ENCODE measurements at places on chromosomes 4 and X.

DNA sequence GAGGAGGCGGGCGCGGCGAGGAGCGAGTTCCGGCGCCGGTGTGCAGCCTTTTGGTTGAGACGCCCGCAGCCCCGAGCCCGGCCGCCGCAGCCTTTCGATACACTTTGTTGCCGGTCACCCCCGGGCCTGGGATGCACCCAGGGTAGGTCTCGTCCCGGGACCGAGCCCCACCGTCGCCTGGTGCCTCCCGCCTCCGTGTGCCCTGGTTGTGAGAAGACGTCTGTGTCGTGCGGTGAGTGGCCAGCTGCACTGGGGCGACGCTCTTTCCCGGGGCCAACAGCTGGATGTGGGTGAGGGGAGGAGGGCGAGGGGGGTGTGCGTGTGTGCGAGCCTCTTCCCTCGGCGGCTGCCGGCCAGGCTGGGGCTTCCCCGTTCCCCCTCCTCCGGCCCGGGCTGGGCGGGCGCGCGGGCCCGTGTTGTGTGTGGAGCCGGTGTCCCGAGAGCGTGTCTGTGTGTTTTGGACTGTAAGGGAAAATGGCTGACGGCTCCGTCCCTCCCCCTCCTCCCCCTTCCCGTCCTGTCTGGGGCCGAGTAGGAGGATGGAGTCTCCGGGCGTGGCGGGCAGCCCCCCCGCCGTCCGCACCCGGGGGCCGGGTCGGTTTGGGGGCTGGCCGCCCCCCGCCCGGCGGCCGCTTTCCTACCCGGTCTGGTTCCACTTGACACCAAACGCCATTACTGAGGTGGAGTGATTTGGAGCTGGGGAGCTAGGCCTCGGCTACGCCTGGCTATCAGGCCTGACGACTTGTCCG is 807 bp downstream of the USP9X start:
- peak; percentile 20 for DNase-seq

- no peak for DNase-seq
These were observed 431.5 kb upstream of the BOD1L1 start for GRCh38 chr4:14059006-14059405.

GRCh38 chrX:132809581-132809980 is 148.8 kb downstream of the HS6ST2 start:
- no peak for DNase-seq

DNA sequence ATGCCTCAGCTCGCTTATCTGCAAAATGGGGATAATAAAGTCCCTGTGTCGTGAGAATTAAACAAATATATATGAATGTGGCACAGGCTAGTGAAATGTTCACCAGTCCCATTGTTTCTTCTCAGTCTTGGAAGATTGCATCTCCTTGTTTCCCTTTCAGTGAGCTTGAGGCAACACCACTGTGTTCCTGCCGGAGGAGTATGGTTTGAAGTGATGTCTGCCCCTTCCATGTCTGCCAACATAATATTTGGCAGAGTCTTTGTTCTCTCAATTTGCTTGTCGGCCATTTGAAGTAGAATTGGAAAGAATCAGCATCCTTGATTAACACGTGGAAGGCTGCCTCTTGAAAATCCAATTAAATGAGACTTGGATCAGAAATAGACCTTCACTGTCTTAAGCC is 1088.5 kb upstream of the INTU start:
- no peak for DNase-seq

DNA sequence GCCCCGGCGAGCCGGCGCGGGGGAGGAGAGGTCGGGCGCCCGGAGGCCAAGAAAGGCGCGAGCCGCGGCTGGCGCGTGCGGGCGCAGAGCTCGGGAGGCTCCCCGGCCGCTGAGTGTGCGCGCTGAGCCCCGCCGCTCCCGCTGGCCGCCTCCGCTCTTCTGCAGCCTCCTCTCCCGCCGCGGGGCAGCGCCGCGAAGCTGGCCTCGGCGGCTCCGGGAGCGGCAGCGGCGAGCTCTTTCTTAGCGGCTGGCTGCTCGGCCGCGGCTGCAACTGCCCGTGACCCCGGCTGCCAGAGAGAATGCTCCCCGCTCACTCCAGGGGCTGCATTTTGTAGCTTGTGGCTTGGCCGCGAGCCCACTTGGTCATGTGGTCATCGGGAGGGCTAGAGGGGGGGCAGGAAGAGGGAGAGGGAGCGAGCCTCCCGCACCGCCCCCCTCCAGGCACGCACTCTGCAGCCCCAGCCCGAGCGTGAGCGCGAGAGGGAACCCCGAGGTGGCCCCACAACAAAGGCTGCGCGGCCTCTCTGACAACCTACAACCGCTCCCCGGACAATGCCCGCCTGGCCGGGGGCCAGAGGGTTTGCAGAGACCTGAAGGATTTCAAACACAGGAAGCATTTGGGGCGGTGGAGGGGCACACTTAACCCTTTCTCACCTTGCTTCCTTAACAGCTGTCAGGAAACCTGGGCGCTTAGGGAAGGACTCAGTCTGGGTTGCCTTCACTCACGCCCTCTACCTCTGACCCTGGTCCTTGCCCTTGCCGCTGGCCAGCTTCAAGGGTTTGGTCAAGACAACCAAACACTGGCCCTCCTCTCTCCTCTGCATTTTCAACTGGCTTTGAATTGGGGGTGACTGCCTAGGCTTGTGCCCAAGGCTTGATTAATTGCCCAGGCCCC is at the start of gene APLN:
TSS of gene APLN (minus strand) at position 305 of the 895 bp plus-strand sequence. CDS start 326 bp downstream, outside the sequence.
- peak; percentile 32 for DNase-seq

DNA sequence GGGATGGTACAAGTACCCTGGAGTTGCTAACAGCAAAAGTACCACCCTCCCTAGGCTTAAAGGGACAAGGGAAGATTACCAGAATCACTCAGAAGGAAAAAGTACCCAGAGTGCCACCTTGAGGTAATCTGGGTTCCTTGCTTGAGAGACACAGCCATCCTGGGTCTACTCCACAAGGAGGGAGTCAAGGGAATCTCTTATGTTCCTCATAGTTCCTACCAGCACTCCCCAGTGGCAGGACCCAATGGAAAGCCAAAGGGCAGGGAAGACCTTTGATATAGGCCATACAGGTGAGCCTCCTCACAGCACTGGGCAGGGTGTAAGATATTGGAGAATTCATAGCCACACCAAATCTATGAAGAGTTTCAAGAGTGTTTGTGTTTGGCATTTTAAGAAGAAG is 5.7 kb downstream of the IL2 start:
- no peak for DNase-seq

DNA sequence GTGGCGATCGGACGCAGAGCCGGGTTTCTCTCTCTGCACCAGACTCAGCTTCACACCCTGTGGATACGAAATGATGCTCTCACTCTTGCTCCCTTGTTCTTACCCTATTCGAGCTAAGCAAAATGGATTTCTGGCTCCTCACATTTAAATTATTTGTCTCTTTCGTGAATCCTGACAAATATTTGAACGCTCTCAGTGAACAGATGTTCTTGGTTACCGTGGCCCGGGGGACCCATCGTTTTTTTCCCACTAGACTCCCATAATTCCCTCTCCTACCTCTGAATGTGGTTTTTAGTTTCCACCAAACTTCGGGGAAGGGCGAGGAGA is 630 bp downstream of the SMARCA5 start:
- DNase-seq = peak; percentile 5

DNA sequence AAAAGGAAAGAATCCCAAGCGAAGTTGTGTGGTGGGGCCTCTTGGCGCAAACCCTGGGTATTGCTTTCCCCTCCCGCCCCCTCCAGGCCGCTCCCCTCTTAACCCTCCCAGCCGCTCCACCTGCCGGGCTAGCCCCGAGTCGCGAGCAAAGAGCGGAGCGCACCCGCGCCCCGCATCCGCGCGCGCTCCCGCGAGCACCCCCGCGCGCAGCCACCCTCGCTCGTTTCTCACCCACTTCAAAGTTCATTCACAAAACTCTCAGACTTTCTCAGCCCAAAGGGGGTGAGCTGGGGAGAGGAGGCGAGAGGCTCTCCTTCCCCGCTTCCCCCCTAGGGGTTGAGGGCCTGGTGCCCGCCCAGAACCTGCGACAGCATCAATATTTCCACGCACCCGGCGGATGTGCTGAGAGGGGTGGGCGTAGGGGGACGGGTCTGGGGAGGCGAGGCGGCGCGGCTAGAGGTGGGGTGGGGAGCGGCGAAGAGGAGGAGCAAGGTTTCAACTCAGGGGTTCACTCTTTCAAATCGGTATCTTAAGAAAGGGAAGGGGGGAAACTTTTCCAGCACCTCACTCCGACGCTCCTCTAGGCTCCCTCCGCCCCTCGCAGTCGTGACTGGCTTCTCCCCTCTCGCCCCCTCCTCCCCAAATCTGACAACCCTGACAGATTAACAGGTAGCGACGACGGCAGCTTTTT is 1.8 kb downstream of the MAML3 start:
- peak; percentile 82 for DNase-seq

GRCh38 chr4:166044871-166045270 is 171.8 kb downstream of the TLL1 start:
- DNase-seq = no peak
